ENCODE measurements at places on chromosomes 12 and 14. TPM values are rescaled to one million over a fixed set of nuclear protein-coding genes. Genes with fewer than 3 reads are reported as not detected.

- DNase-seq, result no peak
Observed at GRCh38 chr12:108570743-108571608, 8.6 kb downstream of the ISCU start.

KLRF1 gene
- 4.1 TPM for polyA plus RNA-seq

DNA sequence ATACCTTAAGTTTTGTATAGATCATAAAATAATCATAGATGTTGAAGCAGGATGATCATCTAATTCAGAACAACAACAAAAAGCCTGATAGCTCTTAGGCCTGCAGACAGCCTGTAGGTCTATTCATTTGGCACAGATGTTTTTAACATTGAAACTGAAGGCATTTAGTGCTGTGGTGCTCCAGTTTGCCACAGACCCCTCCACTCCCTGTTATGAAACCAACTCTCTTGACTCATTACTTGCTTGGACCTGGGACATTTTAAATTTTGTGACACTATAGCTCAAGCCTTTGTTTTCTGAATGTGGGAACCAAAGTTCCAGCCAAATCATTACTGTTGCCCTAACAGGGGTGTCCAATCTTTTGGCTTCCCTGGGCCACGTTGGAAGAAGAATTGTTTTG, 9.1 kb downstream of the PRKCH start:
- no peak for DNase-seq

PTGR2 gene
- polyA plus RNA-seq, result 1.0 TPM

- no peak for DNase-seq
Observed at GRCh38 chr12:111975161-111975931, 37.6 kb downstream of the TMEM116 start.

GRCh38 chr12:50546441-50547318, 41.9 kb downstream of the DIP2B start:
- DNase-seq, result no peak

DNA sequence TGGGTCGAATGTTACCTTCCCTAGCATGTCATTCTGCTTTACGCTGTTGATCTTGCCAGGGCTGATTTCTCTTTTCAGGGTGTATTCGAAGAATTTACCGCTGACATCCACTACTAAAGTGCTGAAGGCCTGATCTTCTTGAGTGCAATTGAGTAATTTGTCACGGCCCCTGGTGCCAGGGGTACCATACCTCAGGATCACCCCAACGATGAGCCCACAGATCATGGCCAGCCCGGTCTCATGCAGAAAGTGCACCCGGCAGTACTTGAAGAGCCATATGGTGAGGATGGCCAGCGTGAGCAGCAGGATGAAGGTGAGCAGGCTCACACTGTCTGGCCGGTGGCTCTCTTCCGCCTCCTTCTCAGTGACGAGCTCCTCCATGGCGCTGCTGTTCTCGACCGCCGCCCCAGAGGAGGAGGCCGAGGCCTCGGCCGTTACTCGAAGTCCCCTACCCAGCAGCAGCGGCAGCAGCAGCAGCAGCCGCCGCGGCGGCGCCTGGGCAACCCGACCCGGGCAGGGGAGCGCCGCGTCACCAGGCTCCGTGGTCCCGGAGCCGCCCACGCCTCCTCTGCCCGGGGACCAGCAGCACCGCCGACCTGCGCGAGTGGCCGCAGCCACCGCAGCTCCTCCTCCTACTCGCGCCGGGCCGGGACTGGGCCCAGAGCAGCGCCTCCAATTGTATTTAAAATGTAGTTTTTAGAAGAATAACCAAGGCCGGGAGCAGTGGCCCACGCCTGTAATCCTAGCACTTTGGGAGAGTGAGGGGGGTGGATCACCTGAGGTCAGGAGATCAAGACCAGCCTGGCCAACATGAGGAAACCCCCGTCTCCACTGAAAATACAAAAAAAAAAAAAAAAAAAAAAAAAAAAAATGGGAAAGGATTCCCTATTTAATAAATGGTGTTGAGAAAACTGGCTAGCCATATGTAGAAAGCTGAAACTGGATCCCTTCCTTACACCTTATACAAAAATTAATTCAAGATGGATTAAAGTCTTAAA, 58.5 kb upstream of the TMPO start:
- peak; percentile 3 for DNase-seq

SSPN gene
- polyA plus RNA-seq, result 5.2 TPM

GRCh38 chr12:44334347-44334746, 498.5 kb downstream of the TMEM117 start:
- no peak for DNase-seq

GRCh38 chr14:65879248-65880009, 466.9 kb downstream of the FUT8 start:
- DNase-seq, result no peak
